GM19239 (cell line): ENCODE measurements at places on chromosomes 1 and 21.

GRCh38 chr1:1395166-1395565 lies 4.0 kb downstream of the CCNL2 start:
- DNase-seq = no peak

DNA sequence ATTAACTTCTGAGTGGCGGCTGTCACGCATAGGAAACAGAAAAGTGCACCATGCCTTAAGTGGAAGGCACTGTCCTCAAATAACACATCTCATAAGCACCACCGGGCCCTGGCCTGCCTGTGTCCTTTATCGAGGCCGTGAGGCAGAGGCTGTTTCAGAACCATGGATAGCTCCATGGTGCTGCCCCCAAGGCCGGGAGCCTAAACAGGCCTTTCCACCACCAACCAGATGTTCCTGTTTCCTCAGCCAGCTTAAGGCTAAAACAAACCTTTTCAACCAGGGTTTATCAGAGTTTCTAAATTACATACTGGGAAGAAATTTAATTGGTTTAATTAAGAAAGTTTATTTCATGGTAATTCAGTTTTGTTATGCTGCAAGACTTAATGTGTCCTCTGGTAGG lies 114.4 kb downstream of the DMRTA2 start:
- DNase-seq = peak; percentile 25

DNA sequence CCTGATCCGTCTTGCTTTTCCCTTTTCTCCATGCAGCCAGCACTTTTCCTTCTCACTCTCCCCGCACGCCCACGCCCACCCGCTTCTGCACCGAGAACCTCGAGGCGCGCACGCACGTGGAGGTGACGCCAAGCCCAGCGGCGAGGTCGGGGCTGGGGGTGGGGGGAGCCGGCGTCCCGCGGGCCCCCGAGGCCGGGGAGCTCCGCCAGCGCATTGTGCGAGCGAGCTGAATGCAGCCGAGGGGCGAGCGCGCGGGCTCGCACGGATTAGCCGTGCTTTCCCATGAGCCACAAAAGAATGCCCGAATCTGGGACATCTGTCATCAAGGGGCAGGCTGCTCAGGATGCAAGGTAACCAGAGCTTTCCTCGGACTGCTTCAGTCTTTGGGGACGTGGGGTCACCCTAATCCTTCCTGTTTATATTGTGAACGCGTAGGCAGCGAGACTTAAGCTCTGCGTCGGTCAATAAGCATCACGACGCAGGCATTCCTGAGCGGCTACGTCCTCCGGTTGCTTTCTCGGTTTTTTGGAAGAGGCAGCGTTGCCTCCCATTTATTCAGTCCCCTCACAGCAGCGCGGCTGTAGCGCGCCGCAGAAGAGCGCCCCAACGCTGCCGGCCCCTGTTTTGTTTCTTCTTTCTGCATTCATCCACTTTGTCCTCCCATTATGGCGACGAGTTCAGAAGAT lies 67.3 kb upstream of the AKT3 start:
- DNase-seq = no peak

DNA sequence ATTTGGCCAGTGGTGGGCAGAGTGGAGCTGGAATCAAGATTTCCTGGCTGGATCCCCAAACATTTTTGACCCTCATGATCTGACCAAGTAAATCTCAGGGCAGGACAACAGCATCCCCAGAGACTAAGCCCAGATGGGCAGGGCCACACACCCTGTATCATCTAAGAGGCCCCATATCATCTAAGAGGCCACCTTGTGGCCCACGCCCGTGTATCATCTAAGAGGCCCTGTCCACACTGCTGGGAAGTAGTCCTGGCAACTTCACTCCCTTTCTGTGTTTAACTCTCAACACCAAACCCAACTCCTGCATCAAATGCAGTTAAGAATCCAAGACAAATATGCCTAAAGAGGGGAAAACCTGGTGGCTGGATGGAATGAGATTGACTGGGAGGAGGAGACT lies 81.6 kb upstream of the SSX2IP start:
- no peak for DNase-seq

DNA sequence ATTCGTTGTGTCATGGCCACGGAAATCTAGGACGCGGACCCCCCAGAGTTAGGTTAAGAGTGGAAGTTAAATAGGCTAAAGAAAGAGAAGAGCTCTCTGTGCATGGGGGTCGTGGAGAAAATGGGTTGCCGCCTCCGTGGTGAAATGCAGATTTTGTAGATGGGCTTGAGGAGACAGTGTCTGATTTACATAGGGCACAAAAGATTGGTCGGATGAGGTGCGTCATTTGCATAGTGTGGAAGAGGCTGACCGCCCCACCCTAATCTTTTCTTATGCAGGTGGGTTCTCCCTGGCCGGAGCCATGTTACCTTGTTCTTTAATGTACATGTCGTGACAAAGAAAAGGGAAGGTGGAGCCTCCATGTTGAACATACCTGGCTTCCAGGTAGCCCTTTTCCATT lies 14.3 kb upstream of the SLC5A9 start:
- no peak for DNase-seq

- DNase-seq = no peak
These were observed 7.0 kb downstream of the CSDE1 start for GRCh38 chr1:114750780-114751179.

DNA sequence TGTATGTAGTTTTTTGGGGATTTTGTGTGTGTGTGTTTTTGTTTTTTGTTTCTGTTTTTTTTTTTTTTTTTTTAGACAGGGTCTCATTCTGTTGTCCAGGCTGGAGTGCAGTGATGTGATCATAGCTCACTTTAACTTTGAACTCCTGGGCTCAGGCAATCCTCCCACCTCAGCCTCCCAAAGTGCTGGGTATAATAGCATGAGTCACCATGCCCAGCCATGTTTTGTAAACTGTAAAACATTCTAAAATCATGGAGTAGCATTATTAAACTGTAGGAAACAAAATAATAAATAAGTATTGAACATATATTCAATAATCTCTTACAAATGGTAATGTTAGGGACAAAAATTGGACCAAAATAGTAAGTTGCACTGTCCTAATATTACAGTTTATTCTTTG lies 124.0 kb downstream of the FAF1 start:
- no peak for DNase-seq

GRCh38 chr1:22131875-22132486 lies 10.9 kb downstream of the WNT4 start:
- DNase-seq = peak; percentile 84

- DNase-seq = peak; percentile 28
These were observed 543 bp upstream of the KCNJ10 start for GRCh38 chr1:160070243-160071163.

GRCh38 chr1:11997081-11997850 lies 17.0 kb downstream of the MFN2 start:
- DNase-seq = no peak

DNA sequence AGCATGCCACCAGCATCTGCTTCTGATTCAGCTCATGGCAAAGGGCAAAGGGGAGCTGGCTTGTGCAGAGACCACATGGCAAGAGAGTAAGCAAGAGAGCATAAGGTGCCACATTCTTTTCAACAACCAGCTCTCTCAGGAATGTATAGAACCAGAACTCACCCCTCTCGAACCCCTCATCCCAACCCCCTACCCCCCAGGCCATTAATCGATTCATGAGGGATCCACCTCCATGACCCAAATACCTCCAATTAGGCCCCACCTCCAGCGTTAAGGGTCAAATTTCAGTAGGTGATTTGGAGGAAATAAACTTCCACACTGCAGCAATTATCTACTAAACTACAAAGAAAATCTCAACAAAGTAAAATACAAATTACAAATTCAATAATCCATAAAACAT lies 32.2 kb upstream of the LRRC7 start:
- DNase-seq = no peak

GRCh38 chr1:201267481-201268229 lies 15.7 kb upstream of the PKP1 start:
- no peak for DNase-seq

GRCh38 chr1:9602794-9603167 lies 14.1 kb downstream of the TMEM201 start:
- no peak for DNase-seq

GRCh38 chr1:15681349-15682292 lies 2.5 kb upstream of the PLEKHM2 start:
- no peak for DNase-seq

DNA sequence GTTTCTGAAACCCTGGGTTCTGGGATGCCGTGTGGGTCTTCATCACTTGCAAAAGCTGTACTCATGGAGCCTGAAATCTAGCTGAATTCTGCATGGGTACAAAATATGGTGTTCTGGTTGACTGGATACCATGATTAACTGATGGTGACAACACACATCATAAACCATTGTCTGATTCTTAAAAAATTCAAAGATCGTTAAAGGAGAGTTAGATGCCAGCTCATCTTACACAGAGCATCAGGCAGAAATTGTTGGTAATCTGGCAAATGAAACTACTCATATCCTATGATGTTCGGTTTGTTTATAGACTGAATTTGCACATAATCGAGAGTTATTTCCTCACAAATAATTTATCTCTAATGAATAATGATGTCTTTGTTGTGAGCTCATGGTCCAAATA lies 218.1 kb upstream of the PKN2 start:
- no peak for DNase-seq

DNA sequence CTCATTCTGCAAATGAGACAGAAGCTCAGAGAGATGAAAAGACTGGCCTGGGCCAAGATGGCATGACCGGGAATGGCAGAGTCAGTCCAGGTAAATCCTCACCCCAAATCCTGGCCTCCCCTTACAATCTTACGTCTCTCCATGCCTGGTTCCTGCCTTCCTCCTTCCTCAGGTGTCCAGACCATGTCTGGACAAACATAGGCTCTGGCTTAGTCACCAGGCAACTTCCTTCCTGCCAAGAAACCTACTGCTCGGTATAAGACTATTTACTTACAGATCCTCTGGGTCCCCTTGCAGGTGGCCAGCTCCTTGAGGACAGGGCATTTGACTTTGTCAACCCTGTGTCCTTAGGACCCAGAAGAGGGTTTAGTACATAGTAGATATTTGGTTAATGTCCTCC lies 69.4 kb upstream of the ROR1 start:
- DNase-seq = no peak

- DNase-seq = peak; percentile 18
These were observed 135.4 kb downstream of the PROX1 start for GRCh38 chr1:214123061-214123784.

DNA sequence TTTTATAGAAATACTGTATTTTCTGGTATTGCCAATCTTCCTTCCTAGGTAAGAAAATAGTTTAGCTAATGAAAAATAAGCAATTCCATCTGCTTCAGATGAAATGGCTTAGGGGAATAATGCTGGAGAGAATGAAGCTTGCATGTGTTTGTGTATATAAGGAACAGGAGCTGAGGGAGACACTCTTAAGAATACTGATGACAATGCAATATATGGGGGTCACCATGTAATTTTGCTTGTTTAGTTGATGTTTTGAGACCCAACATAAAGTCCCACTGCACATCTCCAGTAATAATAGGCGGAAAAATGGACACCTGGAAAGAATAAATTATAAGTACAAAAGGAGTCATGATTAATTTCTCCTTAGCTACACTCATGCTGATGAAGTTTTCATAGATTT lies 110.8 kb upstream of the BRINP3 start:
- DNase-seq = no peak

DNA sequence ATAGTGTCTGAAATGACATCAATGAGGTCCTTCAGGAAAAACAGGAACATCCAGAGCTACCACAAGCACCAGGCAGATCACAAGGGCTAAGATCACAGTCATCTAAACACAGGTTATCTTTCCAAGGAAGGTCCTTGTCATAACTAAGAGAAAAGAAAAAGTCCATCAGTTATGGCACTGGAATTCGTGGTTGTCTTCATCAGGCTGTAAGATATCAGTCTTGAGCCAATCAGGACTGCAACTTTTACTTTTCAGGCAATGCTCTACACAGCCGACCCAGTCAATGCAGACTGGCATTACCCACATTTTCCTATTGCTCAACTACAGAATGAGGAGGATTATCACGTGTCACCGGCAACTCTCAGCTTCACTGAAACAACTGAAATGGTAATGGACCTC lies 26.4 kb downstream of the SORT1 start:
- DNase-seq = no peak

DNA sequence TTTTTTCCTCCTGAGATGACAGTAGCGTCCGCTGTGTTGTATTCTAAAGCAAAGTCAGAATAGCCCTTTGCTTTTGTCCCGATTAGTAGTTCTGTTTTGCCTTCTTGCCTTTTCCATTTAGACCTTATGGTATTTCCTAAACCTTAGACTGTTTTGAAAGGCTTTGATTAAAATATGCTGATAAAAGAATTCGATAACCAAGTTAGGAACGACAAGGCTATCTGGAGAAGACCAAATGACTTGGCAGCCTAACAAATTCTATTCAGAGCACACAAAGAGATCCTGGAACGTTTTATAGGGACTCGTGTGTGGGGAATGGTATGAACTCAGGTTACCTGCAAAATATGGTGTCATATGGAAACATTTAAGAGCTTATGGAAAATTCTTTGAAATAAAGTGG lies 42.9 kb downstream of the NFIA start:
- no peak for DNase-seq

DNA sequence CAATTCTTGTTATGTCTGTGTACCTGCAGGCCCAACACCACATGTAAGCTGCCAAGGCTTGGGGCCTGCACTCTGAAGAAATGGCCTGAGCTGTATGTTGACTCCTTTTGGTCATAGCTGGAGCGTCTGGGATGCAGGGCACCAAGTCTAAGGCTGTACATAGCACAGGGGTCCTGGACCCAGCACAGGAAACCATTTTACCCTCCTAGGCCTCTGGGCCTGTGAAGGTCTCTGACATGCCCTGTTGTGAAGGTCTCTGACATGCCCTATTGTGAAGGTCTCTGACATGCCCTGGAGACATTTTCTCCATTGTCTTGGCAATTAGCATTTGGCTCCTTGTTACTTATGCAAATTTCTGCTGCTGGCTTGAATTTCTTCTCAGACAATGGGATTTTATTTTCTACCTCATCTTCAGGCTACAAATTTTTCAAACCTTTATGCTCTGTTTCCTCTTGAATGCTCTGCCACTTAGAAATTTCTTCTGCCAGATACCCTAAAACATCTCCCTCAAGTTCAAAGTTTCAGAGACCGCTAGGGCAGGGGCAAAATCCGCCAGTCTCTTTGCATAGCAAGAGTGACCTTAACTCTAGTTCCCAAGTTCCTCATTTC lies 246.7 kb upstream of the B3GALT2 start:
- no peak for DNase-seq

- DNase-seq = no peak
These were observed 39.6 kb downstream of the PDE4B start for GRCh38 chr1:65832296-65832695.

DNA sequence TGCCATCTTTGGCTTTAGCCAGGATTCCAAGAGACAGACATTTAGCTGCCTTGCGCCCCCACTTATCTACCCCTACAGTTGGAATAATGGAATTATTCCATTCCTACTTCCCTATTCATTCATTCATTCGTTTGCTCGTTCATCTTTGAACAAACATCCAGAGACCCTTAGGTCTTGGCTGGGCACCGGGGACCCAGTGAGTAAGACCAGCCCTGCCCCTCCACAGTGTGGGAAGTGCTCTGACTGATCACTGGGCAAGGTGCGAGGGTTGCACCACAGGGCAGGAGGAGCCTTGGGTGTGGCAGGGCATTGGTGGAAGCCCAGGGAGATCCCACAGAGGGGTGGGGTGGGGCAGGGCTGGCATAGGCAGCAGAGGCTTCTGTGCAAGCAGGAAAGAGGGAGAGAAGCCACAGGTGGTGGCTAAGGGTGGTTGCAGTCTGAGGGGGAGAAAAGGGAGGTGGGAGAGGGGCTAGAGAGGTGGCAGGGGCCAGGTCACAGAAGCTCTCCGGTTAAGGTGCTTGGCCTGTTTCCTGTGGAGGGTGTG lies 35.0 kb upstream of the TMEM61 start:
- no peak for DNase-seq
